ENCODE measurements at places on chromosomes 7 and 10.

DNA sequence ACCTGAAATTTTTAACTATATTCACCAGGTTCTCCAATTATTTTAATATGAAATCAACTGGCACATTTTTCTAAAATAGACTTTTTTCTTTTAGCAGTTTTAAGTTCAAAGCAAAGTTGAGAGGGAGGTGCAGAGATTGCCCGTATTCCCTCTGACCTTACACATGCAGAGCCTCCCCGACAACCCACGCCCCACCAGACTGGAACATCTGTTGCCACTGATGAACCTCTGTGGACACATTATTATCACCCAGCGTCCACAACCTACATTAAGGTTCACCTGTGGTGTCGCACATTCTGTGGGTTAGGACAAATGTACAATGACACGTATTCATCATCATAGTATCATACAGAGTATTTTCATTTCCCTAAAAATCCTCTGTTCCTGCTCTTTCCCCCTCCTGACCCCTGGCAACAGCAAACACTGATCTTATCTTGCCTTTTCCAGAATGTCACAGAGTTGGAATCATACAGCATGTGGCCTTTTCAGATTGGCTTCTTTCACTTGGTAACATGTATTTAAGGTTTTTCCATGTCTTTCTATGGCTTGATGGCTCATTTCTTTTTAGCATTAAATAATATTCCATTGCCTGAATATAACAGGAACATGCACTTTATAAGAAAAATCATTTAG lies 37.1 kb downstream of the COBL start:
- no peak for DNase-seq

GRCh38 chr10:34677591-34677990 lies 137.5 kb downstream of the PARD3 start:
- DNase-seq, result no peak

DNA sequence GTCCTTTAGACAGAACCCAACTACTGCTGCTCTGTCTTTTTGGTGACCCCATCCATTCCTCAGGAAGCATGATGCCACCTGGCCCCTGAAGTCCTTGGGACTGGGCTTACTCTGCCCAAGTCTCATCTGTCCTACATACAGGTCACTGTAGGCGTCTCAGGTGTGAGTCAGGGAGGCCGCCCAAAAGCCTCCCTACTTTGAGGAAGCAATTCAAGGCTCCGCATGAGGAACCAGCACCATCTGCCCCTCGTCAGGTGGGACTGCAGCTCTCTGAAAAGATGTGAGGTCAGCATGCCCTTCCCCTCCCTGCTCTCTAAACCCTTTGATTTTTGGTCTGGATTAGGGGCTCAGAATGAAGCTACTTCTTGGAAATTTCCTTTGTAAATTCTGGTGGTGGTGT lies 354.8 kb downstream of the CXCL12 start:
- peak; percentile 56 for DNase-seq

DNA sequence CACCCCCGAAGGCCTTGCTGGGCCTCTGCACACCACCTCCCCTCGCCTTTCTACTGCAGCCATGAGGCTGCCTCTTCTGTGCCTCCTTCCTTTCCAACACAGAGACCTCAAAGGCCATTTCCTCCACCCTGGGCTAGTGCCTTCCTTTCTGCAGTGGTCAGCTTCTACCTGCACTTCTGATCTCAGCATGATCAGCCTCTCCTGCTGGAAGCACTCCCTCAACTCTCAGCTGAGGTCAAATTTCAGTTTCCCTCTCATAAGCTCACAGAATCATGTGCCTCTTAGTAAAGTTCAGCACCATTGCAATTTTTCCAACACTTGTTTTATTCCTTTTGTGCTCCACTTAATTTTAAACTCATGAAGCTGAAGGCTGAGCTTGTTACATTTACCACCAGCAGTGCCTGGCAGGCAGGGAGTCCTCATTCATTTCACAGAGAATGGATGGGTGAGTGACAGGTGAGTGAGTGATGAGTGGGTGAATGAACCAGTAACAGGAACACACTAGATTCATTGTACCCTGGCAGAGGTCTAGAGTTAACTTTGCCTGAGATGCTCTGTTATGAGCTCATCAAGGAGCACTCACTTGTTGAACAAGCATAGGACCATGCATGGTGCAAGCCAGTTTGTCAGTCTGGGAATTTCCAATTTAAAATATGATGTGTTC lies 124.0 kb upstream of the PRSS58 start:
- DNase-seq, result no peak

GRCh38 chr7:158260567-158261361 lies 326.9 kb downstream of the PTPRN2 start:
- DNase-seq, result no peak

- DNase-seq, result no peak
Observed at GRCh38 chr10:125114761-125115391, 45.5 kb downstream of the CTBP2 start.

DNA sequence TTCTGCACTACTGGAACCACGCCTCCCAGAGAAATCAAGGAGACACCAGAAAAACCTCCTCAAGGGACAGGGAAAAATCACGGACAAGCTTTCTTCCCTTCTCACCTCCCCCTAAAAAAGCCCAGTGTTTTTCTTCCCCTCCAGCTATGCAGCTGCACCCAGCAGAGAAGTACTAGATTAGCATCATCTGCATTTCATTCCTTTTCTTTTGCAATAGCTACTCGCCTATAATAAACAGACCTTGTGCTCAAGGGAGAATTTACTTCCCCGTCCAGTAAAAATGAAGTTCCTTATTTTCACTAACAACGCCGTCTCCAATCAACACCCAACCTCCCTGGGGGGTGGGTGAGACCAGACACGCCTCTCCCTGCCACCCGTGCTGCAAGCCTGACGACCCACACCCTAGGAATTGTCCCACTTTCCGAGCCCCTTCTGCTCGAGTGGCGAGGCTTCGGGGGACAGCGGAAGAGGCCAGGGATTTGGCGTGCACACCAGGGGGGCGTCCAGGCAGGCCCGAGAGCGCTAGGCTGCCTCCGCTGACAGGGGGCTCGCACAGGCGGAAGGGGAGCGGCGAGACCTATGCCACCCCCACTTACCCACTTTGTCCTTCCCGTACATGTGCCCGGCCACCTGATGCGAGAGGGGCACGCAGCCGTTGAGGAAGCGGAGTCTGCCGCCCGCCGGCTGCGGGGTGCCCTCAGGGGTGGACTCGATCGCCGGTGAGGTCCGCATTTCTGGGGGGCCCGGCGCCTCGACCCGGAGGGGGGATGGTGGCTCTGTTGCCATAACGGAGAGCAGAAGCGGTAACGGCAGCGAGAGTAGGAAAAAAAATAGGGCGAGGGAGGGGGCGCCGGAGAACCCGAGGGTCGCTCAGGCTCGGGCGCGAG lies 625 bp downstream of the IPMK start:
- DNase-seq, result peak; percentile 61

DNA sequence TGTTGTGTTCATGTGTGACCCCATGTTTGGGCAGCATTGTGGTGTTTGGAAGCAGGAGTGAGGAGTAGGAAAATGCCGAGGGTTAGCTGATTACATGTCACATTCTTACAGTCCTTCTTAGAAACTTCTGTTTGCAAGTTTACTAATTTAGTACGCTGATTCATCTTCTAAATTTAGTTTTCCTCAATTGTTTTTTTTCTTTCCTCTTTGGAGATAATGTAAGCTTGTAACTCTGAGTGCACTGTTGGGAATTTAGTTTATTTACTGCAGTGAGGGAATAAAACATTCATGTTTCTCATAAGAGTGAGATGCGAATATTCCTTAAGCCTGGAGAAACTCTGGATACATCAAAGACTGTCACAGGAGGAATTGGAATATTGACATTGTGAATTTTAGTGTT lies 135.0 kb downstream of the NT5C2 start:
- no peak for DNase-seq

DNA sequence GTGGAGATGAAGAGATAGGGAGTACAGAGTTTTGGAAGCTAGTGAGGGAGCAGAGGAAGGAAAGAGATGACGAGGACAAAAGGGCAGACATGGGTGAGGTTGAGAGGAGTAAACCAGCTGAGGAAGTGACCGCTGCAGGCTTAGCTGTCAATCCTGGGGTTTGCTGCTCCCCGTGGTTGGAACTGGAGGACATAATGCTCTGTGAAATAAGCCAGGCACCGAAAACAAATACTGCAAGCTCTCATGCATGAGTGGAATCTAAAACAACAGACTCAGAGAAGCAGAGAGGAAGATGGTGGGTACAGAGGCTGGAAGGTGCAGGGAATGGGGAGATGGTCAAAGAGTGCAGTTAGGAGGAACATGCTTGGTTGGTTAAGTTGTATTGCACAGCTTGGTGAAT lies 482.2 kb upstream of the C7orf33 start:
- no peak for DNase-seq

DNA sequence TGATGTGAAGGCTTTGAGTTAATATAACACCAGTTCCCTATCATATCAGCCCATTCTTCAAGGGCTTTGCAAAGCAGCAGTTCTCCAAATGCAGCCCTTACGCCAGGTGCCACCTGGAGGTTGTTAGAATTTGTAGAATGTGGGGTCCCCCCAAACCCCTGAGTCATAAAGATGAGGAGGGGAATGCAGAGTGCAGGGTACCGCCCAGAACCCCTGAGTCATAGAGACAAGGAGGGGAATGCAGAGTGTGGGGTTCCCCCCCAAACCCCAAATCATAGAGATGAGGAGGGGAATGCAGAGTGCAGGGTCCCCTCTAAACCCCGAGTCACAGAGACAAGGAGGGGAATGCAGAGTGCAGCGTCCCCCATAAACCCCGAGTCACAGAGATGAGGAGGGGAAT lies 605.8 kb downstream of the PTPRN2 start:
- DNase-seq, result no peak

GRCh38 chr7:143406002-143406357 lies 2.7 kb downstream of the EPHA1 start:
- no peak for DNase-seq

DNA sequence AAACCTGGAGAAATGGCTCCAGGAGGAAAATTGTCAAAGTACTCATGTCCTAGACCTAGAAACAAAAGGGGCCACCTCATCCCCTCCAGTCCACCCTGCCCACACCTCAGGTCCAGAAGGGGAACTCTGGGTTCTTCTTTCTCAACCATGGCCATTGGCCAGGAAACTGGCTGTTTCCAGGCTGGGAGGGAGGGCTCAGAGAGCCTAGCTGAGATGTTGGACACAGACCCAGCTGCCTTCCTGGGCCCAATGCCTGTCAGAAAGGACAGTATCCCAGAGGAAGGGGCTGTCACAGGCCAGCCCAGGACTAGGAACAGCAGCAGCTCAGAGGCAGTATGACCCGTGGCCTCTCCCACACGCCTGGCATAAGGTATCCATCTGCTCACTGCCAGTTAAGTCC lies 9.6 kb downstream of the GRID1 start:
- DNase-seq, result no peak

- no peak for DNase-seq
Observed at GRCh38 chr10:121368347-121369025, 229.8 kb downstream of the FGFR2 start.

- DNase-seq, result no peak
Observed at GRCh38 chr10:79239275-79239779, 107.9 kb upstream of the PPIF start.

- no peak for DNase-seq
Observed at GRCh38 chr10:6505300-6505699, 74.8 kb downstream of the PRKCQ start.

GRCh38 chr10:48271047-48271730 lies 3.3 kb downstream of the FRMPD2 start:
- no peak for DNase-seq

DNA sequence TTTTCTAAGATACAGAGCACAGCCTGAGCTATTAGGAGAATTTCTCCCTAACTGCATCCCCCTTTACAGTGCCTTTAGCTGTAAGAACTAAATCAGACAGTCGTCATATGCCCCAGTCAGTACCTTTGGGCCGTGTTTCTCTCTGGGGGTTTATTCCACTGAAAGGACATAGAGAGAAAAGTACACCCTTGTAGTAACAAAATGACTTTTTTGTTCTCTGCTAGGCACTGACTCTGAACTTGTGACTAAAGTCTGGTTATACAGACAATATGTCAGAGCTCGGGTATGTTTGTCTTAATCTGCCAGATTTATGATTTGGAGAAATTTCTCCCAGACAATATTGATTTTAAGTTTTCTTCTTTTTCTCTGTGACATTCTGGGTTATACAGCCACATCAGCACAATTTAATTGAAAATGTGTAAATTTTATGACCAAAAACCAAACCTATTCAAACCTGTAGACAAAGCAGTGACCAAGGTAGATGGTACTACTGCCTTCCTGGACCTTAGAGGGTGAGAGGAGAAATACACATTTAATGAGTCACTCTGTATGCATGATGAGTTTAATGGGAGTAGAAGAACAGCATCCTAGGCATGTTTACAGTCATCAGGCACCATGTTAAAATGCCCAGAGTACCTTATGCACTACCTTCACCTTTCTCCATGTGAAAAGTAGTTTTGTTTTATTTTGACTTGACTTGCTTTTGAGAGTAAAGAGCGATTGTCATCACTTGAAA lies 156.1 kb upstream of the PLXDC2 start:
- DNase-seq, result no peak

DNA sequence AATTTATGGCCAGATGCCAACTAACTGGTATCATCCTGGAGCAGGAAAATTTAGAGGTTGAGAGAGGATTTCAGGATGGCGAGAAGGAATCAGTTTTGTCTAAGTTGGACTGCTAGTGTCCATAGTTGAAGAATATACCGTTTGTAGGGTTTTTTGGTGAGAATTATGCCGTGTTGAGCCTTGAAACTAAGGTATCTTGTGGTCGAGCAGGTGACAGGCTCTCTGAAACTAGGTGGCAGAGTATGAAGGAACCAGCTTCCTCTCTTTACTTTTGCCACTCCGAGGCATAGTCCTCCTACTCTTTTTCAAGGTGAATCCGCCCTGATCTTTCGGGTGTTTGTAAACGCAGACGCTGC lies 9.7 kb downstream of the MDFIC start:
- no peak for DNase-seq

DNA sequence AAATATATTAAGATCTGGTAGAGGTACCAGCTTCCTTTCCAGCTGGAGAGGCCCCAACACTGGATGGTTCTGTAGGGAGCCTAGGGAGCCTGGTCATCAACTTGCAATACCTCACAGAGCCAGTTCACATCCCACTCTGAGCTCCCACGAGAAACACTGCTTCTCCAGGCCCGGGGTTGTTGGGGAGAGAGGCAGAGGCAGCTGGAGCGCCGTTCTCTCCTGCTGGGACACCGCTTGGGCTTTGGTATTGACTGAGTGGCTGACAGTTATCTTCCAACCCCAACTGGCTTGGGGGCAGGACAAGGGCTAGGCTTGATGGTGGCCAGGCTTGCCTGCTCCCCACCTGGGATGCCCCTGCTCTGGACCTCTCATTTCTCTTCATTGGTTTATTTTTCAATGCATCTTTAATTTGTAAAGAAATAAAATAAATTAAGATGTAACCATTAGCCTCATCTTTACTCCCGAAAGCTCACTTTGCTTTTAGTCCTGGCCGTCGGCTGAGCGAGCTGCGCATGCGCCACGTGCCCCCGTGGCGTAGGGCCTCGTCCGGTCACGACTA lies 10.0 kb upstream of the CHCHD1 start:
- DNase-seq, result peak; percentile 89

All from natural killer cell (primary cell).